Neural crest cell (in vitro differentiated cells): ENCODE measurements at places on chromosomes 3 and 15. TPM values are rescaled to one million over a fixed set of nuclear protein-coding genes. Genes with fewer than 3 reads are reported as not detected.
A peak's percentile ranks its signal among the peaks of the same experiment; 100 is the strongest.

GRCh38 chr3:24047513-24047912 is 102.4 kb downstream of the NR1D2 start:
- H3K36me3 ChIP-seq, result no peaks in the 10 kb centered on the region
- no peak for DNase-seq
- H3K4me1 ChIP-seq, result no peaks in the 10 kb centered on the region
- no peak overlapping the region for H3K27ac ChIP-seq
- no peak overlapping the region for H3K4me3 ChIP-seq

- DNase-seq, result no peak
- H3K27me3 ChIP-seq, result peaks cover 6% of the 10 kb centered on the region
- peak overlapping the region; percentile 99 for H3K4me3 ChIP-seq
- H3K27ac ChIP-seq, result no peak overlapping the region
Measured at GRCh38 chr15:68821841-68822381, 1.2 kb upstream of the ANP32A start.

DNA sequence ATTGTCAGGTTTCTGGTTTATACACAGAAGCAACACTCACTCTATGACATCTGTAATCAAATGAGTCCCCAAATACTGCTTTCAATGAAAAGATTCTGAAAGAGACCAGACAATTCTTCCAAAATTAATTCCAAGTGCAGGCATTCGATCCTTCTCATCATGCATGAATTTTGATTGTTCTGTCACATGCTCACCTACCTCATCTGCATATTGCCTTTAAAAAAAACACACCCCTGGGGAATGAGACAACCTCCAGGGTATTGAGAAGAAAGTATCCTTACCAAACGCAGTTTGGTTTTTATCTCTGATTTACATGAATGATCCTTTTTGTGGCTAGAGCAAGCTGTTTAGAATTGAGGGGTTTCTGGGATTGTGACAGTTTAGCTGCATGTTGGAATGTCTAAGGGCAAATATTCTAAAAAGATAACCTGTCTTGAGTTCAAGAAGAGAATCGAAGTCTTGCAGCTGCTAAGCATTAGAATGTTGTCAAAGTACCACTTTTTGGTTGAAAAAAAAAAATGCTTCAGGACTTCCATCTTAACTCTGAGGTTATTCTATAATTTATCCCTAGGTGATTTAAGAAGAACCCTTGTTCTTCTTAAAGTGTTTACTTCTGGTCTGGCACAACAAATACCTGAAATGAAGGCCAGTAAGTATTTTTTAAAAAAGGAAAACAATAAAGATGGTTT is 653.1 kb downstream of the RBMS3 start:
- H3K27ac ChIP-seq, result no peak overlapping the region
- DNase-seq, result no peak
- peaks cover 15% of the 10 kb centered on the region for H3K4me1 ChIP-seq
- no peak overlapping the region for H3K4me3 ChIP-seq

DNA sequence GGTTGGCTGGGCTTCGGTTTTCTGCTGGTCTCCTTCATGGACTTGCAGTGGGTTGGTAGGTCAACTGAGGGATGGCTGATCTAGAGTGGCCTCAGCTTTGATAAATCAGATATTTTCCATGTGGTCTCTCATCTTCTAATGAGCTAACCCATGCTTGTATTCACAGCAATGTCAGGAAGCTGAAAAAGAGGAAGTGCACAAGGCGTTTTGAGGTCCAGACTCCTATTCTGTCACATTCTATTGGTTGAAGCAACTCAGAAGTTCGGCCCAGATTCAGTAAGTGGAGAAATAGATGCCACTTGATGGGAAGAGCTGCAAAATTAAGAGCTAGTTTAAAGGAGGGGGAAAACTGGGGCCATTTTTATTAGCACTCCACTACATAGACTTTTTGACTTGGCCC is 361.2 kb downstream of the DIPK2A start:
- H3K4me1 ChIP-seq, result no peaks in the 10 kb centered on the region
- no peak overlapping the region for H3K4me3 ChIP-seq
- no peak overlapping the region for H3K27ac ChIP-seq
- H3K27me3 ChIP-seq, result no peaks in the 10 kb centered on the region

Gene UNC45A
- 65.4 and 73.8 TPM in 2 replicates for total RNA-seq

Gene POLR2M
- 73.6 and 75.3 TPM in 2 replicates for total RNA-seq

Gene KNG1
- not detected in 2 replicates for total RNA-seq

Gene CADM2
- total RNA-seq, result 3.5 and 4.2 TPM in 2 replicates
